ENCODE measurements at places on chromosomes 2 and 18. TPM values are rescaled to one million over a fixed set of nuclear protein-coding genes. Genes with fewer than 3 reads are reported as not detected.

DNA sequence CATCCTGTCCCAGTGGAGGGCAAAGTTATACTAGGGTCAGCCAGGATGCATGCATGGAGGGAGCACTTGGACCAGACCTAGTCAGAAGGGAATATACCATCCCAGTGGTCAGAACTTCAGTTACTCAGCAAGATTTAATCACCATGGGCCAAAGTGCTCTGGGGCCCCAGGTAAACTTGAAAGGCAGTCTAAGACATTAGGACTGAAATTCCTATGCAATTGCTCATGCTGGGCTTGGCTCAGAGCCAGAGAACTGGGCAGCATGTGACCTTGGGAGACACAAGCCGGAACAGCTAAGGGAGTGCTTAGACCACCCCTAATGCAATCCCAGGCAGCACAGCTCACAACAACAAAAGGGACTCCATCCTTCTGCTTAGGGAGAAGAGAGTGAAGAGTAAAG lies 401.3 kb downstream of the KCNJ3 start:
- DNase-seq, result no peak

DNA sequence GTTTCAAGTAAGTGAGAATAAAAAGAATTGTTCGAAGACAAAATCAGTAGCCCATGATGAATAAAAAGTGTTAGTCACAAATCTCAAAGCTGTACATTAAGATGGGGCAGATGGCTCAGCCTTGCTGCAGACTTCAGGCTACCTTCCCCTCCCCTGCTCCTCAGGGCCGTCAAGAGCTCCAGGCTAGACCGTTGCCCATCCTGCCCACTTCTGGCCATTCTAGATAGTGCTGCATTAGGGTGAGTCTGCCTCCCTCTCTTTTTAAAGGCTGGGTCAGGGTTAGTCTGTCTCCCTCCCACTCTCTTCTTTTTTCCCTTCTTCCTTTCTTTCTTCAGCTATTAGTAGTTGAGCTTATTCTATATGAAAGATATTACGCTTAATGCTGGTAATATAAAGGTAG lies 86.0 kb downstream of the MAPRE2 start:
- no peak for DNase-seq

DNA sequence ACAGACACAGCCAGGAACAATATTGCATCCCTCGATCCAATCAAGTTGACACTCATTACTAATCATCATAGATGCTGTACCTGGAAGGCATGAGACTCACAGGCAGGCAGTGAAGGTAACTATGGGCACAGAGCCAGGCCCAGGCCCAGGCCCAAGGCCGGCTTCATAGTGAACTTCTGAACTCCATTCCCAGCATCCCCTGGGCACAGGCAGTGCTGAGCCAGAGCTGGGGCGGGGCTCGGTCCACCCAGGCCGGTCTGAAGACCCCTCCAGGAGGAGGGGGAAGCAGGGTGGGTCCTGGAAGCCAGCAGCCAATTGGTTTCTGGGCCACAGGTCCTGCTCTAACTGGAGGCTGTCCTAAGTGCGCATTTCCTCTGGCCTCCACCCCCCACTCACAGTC lies 37.6 kb downstream of the MLPH start:
- no peak for DNase-seq

- no peak for DNase-seq
Observed at GRCh38 chr2:201093573-201093972, 21.8 kb downstream of the NDUFB3 start.

- no peak for DNase-seq
Observed at GRCh38 chr2:128317181-128317898, 1.3 kb downstream of the HS6ST1 start.

DNA sequence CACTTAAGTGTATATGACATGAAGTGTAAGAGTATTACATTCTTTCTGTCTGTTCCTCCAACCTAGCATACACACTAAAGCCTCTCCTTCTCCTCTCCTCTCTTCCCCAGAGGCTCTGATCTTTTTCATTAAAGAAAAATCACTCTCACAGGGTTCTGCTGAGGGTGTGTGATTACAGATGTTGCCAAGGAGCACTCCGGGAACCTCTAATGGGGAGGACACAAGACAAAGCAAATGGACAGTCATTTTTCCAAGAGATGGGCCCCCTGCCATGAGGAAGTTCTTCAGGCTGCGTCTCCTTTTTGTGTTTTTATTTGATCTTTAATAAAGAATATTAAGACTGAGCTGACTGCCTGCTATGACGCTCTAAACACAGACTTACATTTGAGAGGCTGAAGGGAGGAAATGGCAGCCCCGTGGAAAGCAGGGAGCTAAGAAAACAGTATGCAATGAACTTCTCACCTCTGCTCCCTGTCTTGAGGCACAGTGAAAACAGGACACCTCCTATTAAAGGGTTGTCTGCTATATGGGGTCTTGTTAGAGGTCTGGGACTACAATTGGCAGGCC lies 578.1 kb downstream of the PIK3C3 start:
- DNase-seq, result no peak

DNA sequence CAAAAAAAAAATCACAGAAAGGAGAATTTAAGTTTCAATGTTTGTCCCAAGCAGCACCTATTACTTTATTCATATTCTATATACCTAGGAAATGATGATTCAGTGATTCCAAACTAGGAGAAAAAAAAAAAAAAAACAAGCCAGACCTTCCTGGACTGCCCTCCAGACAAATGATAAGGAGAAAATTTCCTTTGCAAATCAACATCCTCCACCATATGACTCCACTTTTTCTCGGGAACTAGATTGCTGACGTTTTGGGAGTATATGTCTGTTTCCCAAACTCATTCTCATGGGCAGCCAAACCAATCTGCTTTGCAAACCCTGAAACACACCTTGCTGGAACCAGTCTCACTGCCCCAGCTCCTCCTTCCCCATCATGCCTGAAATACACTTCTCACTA lies 16.8 kb downstream of the AP1S3 start:
- no peak for DNase-seq

- no peak for DNase-seq
Observed at GRCh38 chr2:164943289-164943688, 12.0 kb downstream of the SLC38A11 start.

Gene SP9
- total RNA-seq, result not detected

Gene DSG1
- total RNA-seq, result not detected

Gene ESPNL
- 0.07 TPM for total RNA-seq

Gene OXER1
- total RNA-seq, result not detected

Gene ALPP
- 0.24 TPM for total RNA-seq
